SK-N-SH treated with all-trans-retinoic acid at 6 μM for 48 hours (cell line): ENCODE measurements at places on chromosomes 2 and 18.

DNA sequence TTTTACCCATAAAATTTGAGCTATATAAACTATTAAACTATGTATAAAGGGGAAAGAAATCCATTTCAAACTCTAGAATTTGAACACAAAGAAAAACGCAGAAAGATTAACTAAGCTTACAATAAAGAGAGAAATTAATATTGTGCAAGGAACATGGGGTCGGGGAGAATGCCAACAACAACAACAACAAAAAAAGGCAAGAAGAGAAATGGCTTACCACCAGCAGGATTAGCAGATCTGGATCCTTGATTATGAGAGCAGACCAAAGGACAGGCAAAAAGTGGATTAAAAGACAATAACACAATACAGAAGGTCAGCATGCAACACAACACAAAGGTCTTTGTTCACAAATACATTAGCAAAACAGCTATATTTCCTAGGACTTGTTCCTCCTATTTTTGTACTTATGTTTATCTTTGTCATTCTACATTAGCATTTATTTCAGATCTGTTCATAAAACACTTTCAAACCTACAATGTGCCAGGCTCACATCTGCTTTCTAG lies 103.4 kb upstream of the RNU4ATAC start:
- ATAC-seq = no peak

GRCh38 chr2:174138161-174138560 lies 110.2 kb downstream of the OLA1 start:
- no peak for ATAC-seq

DNA sequence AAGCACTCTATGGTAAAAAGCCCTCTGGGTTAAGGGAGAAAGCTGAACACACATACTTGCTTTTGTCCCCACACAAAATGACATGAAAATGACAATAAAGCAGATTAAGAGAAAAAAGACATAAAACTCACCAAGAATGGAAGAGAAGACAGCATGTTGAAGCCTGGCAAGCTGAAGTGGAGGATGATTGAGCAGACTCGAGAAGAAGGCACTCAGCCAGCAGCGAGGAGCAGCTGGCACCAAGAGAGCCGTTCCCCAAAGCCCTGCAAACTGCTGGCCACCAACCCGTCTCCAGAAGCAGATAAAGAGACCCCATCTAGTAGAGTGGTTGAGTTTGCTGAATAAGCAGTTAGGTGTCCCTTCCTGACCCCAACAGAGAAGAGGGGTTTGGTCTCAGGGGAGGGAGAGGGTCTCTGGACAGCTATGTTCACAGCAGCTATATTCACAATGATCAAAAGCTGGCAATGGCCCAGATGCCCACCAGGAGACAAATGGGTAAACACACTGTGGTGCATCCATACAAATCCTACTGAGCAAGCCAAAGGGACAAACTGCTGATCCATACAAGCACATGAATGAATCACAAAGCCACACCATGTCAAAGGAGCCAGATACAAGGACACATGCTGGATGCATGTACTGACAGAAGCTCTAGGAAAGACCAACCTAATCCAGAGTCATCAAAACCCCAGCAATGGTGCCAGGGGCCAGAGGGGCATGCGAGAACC lies 36.9 kb downstream of the FAM168B start:
- ATAC-seq = peak; percentile 12

GRCh38 chr18:26827581-26827980 lies 37.9 kb downstream of the AQP4 start:
- no peak for ATAC-seq

- peak; percentile 5; the same call in 2 of the 3 replicates for ATAC-seq
These were observed 66.7 kb downstream of the TNS1 start for GRCh38 chr2:217935901-217936684.

- no peak for ATAC-seq
These were observed 35.4 kb downstream of the STAT4 start for GRCh38 chr2:191115391-191115790.

GRCh38 chr18:48004577-48004976 lies 74.1 kb upstream of the SMAD2 start:
- ATAC-seq = no peak

- ATAC-seq = no peak
These were observed 16.7 kb downstream of the CAPN10 start for GRCh38 chr2:240603081-240603835.

DNA sequence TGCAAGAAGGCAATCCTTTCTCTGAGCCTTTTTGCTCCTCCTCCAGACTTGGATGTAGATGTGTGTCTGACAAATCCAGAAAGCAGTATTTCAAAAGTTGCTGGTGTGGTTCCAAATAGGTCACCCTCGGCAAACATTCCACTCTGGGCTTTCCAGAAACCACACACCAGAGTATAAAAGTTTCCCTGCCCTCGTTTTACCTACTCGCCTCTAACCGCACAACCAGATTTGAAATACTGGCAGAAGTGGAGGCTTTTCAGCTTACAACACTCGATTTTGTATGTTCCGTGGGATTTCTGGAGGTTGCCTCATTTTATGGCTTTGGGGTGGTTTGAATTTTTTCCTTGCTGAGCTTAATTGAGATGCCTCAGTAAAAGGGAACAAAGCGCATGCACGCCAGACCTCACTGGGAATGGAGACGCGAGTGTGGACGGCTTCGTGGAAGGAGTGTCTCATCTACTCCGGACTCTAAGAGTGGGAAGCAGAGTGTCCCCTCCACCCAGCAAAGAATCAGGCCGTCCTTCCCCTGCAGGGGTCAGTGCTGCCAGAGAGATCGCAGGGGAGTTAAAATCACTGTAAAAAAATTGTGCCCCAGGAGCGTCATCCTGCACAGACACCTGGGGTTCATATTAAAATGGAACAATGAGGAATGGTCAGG lies 44.0 kb upstream of the RPL31 start:
- ATAC-seq = peak; percentile 60
